ENCODE measurements at places on chromosomes 7 and 10. TPM values are rescaled to one million over a fixed set of nuclear protein-coding genes. Genes with fewer than 3 reads are reported as not detected.

DNA sequence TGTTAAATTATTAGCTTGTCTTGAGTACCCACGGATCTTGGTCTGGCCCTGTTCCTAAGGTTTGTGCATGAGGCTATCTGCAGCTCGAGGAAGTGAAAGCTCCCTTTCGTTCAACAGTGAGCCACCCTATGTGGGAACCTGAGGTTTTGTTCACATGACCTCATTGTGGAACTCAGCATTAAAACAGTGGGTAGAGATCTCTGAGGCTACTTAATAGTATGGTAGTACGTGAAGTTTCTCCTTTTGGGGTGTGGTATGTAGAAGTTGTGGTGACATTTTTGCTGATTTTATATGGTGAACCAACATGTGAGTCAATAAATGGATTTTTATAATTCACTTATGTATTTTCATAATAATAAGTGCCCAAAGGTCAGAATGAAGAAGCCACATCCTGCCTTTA, 252.7 kb upstream of the FERD3L start:
- no peaks in the 10 kb centered on the region for H3K27me3 ChIP-seq
- peak overlapping the region; percentile 1 for H3K4me3 ChIP-seq
- no peak for DNase-seq
- peak overlapping the region; percentile 34 for H3K27ac ChIP-seq
- H3K4me1 ChIP-seq, result peaks cover 17% of the 10 kb centered on the region
- H3K36me3 ChIP-seq, result no peaks in the 10 kb centered on the region

GRCh38 chr10:20429742-20430141, 467.4 kb downstream of the NEBL start:
- no peaks in the 10 kb centered on the region for H3K27me3 ChIP-seq
- H3K4me3 ChIP-seq, result no peak overlapping the region
- H3K27ac ChIP-seq, result peak overlapping the region; percentile 76
- peaks cover 9% of the 10 kb centered on the region for H3K4me1 ChIP-seq

- H3K4me3 ChIP-seq, result no peak overlapping the region
- no peaks in the 10 kb centered on the region for H3K36me3 ChIP-seq
- H3K27me3 ChIP-seq, result no peaks in the 10 kb centered on the region
- DNase-seq, result no peak
These were observed 33.4 kb upstream of the HSPA12A start for GRCh38 chr10:116775488-116776400.

NKX1-2 gene
- not detected for total RNA-seq

PRR15 gene
- not detected for total RNA-seq

All from natural killer cell treated with Interleukin-12 subunit alpha and Interleukin-12 subunit beta and Interleukin-15 and Interleukin-18, amount 100 ng/mL, for 72 hours (primary cell).